ENCODE measurements at places on chromosomes 6 and 20.

- DNase-seq: no peak
Observed at GRCh38 chr6:3046295-3046694, 22.0 kb upstream of the RIPK1 start.

DNA sequence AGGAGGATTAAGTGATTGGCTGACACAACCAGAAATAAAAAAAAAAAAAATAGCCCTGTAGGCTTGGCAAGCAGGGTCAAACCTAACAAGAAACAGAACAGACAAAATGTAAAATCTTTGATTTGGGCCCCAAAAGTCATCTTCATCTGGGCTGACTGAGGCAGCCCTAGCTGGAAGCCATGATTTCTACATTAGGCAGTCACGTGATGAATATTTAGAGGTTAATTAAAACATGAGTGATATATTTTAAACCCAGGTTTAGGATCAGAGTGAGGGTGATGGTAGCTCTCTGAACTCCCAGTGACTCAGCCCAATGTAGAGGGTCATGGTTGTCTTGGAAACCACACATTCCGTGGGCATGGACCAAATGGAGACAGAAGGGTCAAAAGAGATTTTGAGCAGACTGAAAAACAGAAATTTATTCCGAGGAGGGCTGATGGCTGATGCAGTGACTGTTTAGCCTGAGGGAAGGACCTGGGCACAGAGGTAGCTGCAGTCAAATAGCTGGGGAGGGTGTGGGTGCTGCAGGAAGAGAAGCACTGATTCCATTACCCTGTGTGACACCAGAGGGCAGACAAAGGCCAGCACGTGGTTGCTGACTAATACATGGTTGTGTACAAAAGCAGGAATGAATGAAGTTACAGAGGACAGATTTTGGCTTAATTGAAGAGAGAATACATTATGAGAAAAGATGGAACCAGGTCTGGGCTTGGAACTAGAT lies 573.1 kb upstream of the CHD6 start:
- no peak for DNase-seq

DNA sequence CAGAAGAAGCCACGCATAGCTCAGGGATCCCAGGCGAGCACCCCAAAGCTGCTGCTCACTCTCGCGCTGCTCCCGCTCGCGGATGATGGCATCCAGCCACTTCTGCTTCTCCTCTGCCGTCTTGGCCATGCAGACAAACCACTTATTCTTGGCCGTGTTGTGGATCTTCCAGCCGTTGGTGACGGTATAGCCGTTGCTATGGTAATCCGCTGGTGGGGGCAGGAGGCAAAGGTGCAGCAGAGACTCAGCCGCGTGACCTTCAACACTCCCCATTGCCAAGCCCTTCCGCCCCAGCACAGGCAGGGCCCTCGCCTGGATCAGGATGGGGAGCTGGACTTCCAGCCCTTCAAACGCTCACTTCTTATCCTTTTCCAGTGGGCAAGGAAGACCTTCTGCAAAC lies 136.9 kb downstream of the PREX1 start:
- peak; percentile 42 for DNase-seq

DNA sequence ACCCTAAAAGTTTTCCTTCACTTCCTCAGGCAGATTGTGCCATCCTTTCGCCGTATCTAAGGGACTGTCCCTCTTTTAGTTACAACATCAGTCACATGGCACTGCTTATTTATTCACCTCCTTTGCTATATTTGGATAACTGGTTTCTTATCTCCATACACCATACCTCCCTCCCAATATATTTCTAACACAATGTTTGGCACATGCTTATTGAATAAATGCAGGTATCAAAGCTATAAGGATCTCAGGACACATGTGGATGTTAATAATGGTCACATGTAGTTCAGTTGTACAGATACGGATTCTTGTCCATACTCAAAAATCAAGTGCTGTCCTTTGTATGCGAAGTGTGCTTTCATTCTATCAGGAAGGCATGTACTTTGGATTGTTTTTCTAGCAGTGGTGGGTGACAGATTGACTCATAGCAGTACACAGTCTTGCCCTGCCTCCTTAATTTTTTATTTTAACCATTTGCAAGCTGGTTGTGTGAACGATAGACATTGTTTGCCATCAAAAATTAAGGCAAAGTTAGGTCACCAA lies 407.1 kb upstream of the RUNX2 start:
- no peak for DNase-seq

DNA sequence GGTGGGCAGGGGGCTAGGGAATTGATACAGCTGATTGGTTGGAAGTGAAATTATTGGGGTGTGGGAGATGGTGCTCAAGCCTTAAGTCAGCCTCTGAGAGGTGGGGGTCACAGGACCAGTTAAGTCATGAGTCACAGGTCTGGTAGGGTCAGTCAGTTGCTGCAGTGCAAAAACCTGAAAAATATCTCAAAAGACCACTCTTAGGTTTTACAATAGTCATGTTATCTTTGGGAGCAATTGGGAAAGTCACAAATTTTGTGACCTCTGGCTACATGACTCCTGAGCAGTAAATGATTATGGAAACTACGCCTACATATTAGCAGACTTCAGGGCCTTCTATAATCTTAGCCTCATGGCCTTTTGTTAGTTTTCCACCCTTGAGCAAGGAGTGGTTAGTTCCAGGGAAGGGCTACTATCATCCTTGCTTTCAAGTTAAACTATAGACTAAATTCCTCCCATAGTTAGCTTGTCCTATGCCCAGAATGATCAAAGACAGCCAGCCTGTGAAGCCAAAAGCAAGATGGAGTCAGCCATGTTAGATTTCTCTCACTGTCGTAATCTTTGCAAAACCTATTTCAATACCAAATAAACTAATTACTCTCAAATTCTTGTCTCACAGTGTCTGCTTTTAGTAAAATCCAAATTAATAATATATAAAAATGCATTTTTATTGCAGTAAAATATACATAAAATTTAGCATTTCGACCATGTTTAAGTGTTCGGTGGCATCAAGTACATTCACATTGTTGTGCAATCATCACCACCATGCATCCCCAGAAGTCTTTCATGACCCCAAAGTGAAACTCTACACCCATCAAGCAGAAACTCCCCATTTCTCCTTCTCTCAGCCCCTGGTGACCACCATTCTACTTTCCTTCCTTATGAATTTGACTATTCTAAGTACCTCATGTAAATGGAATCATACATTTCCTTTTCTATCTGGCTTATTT lies 60.9 kb upstream of the CD2AP start:
- no peak for DNase-seq

DNA sequence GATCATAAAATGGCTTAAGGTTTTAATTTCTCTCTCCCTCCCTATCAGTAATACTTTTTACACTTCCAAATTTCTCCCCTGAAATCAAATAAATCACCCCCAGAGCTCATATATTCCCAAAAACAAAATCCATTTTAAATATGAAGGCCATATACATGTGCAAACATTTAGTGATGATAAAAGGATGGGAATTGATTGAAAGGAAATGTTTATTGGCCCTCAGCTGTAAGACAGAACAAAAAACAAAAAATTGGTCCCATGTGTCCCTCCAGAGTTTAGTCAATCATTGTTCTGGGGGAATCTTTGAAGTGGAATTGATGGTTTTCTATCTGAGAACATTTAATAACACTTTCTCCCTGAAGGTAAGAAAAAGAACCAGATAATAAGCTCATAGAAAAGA lies 91.7 kb downstream of the COL12A1 start:
- DNase-seq: no peak

- no peak for DNase-seq
Observed at GRCh38 chr20:58330249-58330648, 20.7 kb downstream of the RAB22A start.

DNA sequence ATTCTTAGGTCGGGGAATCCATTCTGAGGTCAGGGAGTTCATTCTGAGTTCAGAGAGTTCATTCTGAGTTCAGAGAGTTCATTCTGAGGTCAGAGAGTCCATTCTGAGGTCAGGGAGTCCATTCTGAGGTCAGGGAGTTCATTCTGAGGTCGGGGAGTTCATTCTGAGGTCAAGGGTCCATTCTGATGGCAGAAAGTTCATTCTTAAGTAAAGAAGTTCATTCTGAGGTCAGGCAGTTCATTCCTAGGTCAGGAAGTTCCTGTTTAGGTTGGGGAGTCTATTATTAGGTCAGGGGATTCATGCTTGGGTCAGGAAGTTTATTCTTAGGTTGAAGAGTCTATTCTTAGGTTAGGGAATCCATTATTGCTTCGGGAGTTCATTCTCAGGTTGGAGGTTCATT lies 16.5 kb upstream of the NXT1 start:
- DNase-seq: no peak

- no peak for DNase-seq
Observed at GRCh38 chr6:124882579-124883393, 79.5 kb upstream of the RNF217 start.

DNA sequence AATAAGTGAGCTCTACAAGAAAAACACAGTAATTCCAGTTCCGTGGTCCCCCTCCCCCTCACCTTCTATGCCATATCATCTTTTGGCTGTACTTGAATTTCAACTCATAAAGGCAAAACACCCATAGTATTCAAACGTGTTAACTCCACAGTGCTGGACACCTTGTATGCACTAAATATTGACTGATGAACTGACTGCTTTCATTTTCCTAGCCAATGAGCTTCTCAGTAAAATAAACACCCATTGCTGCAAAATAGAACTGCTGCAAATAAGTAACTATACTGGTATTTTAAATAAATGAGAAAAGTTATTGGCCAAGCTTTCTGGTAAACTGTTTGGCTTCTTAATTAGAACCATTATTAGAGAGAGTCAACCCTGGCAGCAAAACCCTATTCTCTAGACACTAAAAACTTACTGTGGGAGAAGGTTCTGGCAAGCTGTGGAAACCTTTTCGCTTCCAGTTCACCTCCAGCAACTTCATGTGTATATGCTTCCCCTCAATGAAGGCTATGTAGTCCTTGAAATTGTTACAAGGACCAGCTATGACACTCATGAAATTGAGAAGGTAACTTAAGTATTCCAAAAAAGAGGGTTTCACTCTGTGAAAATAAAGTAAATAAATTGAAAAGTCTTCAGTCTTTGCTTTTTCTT lies 86.0 kb downstream of the MBOAT1 start:
- no peak for DNase-seq

- no peak for DNase-seq
Observed at GRCh38 chr20:8647961-8648441, 420.9 kb upstream of the PLCB4 start.

GRCh38 chr20:44707018-44707579 lies 8.1 kb upstream of the CCN5 start:
- no peak for DNase-seq

- no peak for DNase-seq
Observed at GRCh38 chr6:56292505-56293181, 45.3 kb upstream of the COL21A1 start.

GRCh38 chr6:79719248-79719960 lies 88.3 kb downstream of the SH3BGRL2 start:
- peak; percentile 90 for DNase-seq

GRCh38 chr20:2515203-2515602 lies 6.5 kb upstream of the ZNF343 start:
- no peak for DNase-seq

DNA sequence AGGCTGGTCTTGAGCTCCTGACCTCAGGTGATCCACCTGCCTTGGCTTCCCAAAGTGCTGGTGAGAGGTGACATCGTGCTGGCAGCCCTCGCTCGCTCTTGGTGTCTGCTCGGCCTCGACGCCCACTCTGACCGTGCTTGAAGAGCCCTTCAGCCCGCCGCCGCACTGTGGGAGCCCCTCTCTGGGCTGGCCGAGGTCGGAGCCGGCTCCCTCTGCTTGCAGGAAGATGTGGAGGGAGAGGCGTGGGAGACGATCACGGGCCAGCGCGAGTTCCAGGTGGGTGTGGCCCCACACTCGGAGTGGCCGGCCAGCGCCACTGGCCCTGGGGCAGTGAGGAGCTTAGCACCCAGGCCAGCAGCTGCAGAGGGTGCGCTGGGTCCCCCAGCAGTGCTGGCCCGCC lies 48.1 kb downstream of the ZBTB9 start:
- DNase-seq: no peak

- no peak for DNase-seq
Observed at GRCh38 chr6:147666255-147666654, 157.8 kb downstream of the SAMD5 start.

GRCh38 chr6:10373642-10374359 lies 41.1 kb downstream of the TFAP2A start:
- no peak for DNase-seq

GRCh38 chr6:29563435-29563965 lies 4.0 kb upstream of the UBD start:
- DNase-seq: no peak

DNA sequence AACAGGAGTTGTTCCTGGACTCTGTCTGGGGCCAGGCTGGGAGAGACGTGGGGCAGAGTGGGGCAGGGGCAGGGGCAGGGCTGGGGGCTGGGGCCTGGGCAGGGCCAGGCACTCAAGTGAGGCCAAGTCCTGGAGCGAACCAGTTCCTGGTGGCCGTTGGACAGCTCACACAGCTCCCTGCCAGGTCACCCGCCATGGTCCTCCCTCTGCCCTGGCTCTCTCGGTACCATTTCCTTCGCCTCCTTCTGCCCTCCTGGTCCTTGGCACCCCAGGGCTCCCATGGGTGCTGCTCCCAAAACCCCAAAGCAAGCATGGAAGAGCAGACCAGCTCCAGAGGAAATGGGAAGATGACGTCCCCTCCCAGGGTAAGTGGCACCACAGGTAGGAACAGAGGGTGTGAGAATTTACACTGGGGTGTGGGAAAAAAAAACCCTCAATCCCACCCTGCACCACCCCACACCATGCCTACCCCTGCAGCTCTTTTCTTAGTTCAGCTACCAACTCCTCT lies at the start of gene MCCD1:
Gene MCCD1, plus strand, starts transcription at position 142 of the 508 bp plus-strand sequence. Its CDS starts 53 bp downstream, at position 195.
- no peak for DNase-seq

DNA sequence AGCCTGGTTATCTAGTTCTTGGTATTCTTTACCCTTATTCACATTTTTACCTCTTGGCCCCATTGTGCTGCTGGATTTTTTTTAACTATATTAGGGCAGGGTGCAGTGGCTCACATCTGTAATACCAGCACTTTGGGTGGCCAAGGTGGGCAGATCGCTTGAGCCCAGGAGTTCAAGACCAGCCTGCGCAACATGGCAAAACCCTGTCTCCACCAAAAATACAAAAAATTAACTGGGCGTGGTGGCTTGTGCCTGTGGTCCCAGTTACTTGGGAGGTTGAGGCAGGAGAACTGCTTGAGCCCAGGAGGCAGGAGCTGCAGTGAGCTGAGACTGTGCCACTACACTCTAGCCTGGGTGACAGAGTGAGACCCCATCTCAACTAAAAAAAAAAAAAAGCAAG lies 12.2 kb upstream of the TAF8 start:
- no peak for DNase-seq

GRCh38 chr6:47865206-47865605 lies 83.4 kb downstream of the OPN5 start:
- no peak for DNase-seq

GRCh38 chr6:53300656-53301551 lies 47.8 kb downstream of the ELOVL5 start:
- DNase-seq: peak; percentile 72
